ENCODE measurements at places on chromosomes 6 and 20.

DNA sequence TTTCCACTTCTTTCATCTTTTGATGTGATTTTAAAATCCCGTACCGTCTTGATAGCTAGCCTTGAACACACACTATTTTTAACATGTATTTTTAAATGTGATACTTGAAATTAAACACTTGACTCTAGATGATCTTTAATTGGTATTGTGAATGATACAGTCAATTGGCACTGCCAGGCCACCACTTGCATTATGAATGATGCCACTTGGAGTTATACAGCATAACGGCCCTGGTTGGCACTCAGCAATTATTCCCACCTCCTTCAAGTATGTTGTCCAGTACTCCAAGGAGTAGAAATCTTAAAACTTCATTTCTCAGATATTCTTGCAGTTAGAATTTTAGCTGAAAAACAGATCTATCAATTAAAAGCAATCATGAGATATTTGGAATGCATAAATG is 62.9 kb downstream of the TENT5A start:
- DNase-seq = no peak

DNA sequence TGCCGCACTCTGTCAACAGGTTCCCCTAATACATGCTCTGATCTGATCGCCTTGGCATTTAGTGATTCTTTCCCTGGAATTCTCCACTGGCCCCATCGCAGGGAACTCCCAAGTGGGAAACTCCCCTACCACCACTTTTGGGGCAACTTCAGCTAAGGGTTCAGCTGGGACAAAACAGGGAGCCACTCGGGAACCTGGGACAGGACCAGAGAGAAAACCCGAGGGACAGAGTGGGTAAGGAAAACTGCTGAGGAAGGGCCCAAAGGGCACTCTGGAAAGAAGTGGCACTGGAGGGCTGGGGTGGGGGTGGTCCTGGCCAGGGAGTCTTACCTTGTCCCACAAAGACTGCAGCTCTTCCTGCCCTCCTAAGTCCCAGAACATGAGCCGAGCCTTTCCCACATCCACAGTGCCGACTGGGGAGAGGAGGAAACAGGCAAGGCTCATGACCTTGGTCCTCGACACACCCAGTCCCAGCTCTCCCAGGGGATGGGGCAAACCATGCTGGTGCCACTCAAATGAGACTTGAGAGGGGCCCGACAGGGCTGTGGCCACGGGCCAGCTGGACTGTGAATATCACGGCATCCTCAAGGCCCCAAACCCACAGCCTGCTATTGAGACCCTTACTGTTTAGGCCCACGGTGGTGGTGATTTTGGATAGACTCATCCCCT is 1.6 kb downstream of the ARFRP1 start:
- DNase-seq = no peak

GRCh38 chr6:1601158-1602048 is 8.3 kb upstream of the FOXC1 start:
- no peak for DNase-seq

DNA sequence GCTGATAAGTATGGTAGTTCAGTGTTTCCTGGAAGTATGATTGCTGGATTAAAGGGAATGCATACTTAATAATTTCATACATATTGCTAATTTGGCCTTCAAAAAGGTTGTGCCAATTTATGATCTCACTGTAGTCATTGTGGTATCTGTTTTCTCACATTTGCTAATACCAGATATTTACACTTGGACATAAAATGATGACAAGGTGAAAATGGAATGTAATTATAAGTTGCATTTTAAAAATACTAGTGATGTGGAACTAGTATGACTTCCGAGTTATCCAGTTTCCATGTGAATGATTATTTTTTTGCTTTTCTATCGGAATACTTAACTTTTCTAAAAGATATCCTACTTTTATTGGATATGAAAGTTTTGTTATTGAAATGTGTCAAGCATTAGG is 15.4 kb downstream of the RWDD1 start:
- DNase-seq = no peak

DNA sequence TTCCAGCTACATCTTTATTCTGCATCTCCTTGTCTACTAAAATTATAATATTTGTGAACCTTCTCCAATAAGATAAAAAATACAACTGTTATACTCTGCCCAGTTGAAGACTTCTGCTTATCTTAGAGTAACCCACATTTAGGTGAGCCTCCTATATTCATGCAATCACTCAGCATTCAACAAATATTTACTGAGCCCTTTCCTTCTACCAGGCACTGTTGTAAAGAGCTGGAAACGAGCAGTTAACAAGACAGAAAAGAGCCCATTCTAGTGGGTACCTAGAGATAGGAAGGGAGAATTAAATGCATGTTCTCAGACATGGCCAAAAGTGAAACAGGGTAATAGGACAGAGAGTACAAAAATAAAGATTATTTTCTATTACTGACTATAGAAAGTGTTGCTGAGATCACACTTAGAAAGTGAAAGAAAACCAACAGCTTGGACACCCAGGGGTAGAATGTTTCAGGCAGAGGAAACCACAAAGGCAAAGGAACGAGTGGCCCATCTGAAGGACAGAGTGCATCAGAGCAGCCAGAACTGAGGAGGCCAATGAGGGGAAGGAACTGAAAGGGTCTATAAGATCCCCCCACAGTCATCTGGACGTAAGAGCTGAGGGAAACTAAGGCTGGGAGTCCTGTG is 50.8 kb upstream of the SMLR1 start:
- DNase-seq = no peak

- no peak for DNase-seq
These were observed 403.1 kb downstream of the BTBD9 start for GRCh38 chr6:38236631-38237030.

DNA sequence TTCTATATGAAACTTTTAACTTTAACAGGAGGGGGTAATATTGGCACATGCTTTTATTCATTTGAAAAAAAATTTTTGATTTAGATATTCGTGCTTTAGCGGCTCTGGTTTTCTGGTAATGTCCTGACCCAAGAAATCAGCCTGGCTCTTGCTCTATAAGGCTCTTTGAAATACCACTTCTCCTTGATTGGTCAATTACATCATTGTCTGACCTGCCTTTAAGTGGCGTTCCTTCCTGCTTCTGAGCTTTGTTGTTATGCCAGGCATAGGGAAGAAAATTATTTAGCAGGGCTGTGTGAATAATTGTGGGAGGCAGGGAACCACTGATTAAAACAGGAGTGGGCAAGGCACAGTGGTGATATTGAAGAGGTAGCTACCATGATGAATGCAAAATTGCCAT is 3.9 kb downstream of the RNF144B start:
- no peak for DNase-seq

DNA sequence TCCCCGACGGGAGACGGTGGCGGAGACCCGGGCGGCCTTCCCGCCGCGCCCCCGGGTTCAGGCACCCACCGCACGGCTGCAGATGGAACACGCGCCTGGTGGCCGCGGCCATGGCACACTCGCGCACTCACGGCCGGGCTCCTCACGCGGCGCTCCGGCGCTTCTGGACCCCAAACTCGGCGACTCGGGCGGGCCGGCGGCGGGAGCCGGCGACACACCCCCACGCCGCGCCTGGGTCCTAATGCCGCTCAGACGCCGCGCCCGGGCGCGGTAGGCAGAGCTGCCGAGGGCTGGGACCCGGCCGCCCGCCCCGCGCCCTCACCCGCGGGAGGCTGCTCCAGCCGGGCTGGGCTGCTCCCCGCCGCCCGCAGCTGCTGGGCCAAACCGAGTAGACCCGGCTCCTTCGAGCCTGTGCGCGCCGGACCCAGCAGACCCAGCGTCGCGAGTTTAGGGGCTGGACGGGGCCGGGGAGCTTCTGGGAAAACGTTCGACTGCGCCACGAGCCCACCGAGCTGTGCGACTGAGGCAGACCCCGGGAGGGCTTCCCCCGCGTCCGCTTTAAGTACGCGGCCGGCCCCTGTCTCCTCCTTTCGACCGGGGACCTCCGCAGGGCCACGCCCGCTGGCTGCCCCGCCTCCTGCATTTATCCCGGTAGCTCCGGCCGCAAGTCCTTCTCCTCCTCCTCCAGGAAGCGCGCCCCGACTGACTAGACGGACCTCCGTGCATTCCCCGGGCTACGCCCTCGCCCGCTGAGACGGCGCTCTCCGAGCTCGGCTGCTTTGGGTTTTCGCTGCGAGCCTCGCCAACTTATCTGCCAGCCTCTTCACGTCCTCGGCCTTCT is at the start of gene SLC4A11:
Gene SLC4A11, minus strand, starts transcription at position 165 of the 841 bp plus-strand sequence. Its CDS starts 53 bp downstream, at position 112.
- DNase-seq = no peak

GRCh38 chr6:83609248-83609647 is 96.9 kb downstream of the PRSS35 start:
- DNase-seq = no peak

DNA sequence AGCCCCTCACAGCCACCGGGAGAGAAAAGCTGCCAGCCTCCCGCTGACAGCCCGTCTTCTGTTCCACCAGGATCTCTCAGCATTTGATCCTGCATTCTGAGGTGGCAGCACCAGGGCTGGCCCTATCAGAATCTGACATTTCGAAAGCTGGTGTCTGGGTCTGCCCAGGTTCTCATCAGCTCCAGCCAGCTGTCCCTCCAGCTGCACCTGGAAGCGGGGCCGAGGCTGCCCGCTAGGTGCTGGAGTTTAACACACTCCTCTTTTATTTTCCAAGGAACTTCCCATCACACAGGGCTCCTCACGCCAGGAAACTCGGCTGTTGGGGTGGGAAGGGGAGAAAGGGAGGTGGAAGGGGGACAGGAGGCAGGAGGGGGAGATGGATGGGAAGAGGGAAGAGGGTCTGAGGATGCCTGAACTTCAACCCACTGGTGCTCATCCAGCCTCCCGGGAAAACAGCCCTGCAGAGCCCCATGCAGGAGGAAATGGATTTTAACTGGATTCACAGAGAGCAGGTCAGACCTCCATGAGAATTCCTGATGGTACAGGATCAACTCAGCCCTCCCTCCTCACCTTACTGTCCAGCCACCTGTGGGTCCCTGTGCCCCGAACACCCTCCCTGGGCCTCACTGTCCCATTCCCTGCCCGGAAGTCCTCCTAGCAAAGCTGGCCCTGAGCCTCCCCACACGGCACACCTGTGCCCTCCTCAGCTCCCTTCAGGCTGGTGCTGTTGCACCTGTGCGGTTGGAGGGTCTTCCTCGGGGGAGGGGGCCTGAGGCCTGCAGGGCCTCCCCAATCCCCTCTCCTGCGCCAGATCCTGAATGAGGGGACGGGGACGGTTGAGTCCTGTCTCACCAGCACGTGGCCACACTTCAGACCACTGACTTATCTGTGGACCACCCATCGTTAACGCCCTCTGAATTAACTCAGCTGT is 3.9 kb upstream of the LSM14B start:
- no peak for DNase-seq

- no peak for DNase-seq
These were observed 36.2 kb downstream of the PDRG1 start for GRCh38 chr20:31915491-31916280.

GRCh38 chr20:43669332-43669731 is 2.4 kb downstream of the MYBL2 start:
- DNase-seq = no peak

DNA sequence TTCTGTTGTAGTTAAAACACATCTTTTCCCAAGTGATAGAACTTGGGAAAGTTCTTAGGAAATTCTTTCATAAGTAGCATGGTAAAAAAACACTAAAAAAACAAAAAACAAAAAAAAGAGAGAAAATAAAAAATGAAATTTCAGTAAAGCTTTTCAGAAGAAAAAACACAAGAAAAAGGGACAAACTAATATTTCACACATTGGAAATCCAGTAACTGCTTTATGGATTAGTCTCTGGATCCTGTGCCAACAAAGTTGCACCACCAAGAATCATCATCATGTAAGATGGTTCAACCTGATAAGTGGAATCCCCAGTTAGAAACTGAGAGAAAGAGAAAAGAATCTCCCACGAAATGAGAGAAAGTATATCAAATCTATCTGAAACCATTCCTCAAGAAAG is 144.2 kb downstream of the GMDS start:
- no peak for DNase-seq

- no peak for DNase-seq
These were observed 20.1 kb upstream of the COL10A1 start for GRCh38 chr6:116145803-116146675.

DNA sequence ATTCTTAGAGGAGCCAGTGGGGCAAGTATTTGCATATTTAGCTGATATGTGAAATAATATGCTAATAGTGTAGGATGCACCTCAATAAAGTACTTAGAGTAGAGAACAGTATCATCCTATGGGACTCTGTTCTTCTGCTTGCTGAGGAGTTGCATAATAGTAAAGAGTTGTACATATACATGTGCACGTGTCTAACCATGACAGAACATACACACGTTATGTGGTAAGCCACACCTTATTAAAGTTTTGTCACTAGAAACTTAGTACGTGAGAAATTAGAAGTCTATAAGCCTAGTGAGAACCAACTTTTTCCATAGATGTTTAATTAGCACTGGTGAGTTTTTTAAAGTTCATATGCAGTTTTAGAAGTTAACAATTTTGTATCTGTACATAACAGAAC is 80.7 kb downstream of the L3MBTL3 start:
- no peak for DNase-seq

GRCh38 chr20:45336530-45337366 is 11.5 kb downstream of the SDC4 start:
- no peak for DNase-seq

GRCh38 chr6:130962966-130963365 is 100.1 kb downstream of the EPB41L2 start:
- no peak for DNase-seq

- DNase-seq = peak; percentile 52
These were observed 613 bp upstream of the DLL1 start for GRCh38 chr6:170291271-170292110.

GRCh38 chr6:44682987-44683779 is 295.7 kb downstream of the CDC5L start:
- no peak for DNase-seq

- DNase-seq = no peak
These were observed 91.9 kb downstream of the RNGTT start for GRCh38 chr6:88871498-88871897.

- no peak for DNase-seq
These were observed 1.2 kb downstream of the ZNF335 start for GRCh38 chr20:45970646-45971424.

GRCh38 chr20:13017235-13017634 is 8.5 kb downstream of the SPTLC3 start:
- DNase-seq = no peak
